ENCODE measurements at places on chromosomes 6 and 20.

DNA sequence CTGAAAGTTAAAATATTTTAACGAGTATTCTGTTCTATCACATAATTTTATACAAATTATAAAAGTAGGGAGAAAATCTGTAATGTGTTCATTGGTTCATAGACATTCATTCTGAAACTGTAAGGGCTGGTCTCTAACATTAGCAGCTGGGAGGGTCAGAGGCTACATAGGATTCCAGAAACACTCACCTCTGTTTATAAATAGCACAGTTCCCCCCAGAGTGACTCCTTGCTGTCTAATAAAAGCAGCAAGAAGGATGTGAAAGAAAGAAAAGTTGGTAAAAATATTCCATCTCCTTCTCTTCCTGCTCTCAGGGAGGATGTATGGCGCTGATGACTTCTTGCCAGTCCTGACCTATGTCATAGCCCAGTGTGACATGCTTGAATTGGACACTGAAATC is 25.3 kb upstream of the NAA20 start:
- no peak for DNase-seq

GRCh38 chr20:43958626-43959025 is 44.0 kb downstream of the TOX2 start:
- DNase-seq: no peak

GRCh38 chr6:54093326-54093948 is 17.8 kb upstream of the MLIP start:
- DNase-seq: no peak

DNA sequence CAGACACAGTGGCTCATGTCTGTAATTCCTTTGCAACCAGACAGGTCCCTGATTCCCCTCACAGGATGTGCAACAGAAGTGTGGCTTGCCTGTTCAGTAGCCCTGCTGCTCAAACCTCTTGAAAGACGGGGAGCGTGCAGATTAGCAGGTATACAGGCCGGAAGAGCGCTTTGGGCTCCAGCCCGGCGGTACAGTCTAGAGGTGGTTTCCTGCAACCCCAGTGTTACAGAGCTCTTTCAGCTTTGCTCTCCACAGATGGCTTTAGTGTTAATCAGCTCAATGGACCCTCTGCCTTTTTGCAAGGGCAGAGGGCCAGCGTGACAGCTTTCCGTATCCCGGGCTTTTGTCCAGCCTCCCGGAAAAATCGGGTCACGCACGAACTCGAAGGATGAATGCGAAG is 67.2 kb upstream of the TNFRSF21 start:
- DNase-seq: no peak

DNA sequence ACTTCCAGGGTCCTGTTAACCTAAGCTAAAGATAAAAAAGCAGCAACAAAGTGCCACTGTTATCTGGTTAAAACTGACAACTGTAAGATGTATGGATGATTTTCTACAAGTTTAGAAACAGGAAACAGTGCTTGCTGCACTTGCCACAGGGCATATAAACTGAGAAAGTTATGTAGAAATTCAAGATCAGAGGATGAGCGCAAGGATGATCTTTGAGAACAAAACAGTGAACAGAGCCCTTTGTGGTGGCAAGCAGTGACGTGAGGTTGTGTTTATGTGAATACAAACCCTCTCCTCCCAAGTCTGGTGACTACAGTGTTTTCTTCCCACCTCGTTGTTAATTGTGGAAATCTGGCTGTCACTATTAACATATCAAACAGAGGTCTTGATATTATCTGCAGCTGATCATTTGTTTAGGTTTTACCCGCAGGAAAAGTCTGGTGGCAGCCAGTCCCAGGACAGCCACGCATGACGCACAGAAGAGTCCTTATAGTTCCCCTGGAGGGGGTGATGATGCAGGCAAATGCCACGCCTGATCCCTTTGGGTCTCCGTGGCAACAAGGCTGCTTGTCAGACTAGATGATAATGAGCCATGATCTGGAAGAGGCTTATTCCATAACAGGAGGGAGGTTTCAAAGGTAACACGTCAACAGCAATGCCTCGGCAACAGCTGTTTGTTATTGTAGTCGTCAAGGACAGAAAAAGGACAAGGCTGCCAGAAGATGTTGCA is 43.1 kb upstream of the TNFAIP3 start:
- no peak for DNase-seq

GRCh38 chr20:38685853-38686473 is 38.3 kb upstream of the SLC32A1 start:
- no peak for DNase-seq

GRCh38 chr20:40727960-40728359 is 38.9 kb upstream of the MAFB start:
- no peak for DNase-seq

DNA sequence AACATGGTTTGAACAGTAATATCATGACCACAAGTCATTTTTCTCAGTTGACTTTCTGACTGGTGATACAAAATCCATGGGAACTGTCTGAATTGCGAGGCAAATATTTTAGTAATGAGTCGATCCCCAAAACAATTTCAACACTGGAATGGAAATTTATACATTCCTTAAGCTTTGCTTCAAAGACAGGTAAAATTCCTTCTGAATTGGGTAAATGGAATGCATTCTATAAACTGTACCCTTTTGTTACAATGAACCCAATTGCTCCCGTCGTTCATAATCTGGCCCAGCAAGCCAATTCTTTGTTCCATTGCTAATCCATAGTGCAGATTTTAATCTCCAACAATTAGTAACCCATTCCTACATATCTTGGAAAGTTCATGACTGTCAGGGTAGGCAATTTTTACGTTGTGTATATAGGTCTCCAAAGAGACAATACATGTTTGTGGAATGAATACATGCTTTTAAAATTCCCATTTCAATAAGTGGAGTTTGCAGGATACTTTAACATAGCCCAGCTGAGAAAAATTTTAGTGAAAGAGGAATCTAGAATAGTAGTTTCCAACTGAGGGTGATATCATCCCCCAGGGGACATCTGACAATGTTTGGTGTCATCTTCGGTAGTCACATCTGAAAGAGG is 32.7 kb downstream of the CYP24A1 start:
- DNase-seq: no peak

GRCh38 chr6:44699851-44700250 is 312.3 kb downstream of the CDC5L start:
- DNase-seq: no peak

DNA sequence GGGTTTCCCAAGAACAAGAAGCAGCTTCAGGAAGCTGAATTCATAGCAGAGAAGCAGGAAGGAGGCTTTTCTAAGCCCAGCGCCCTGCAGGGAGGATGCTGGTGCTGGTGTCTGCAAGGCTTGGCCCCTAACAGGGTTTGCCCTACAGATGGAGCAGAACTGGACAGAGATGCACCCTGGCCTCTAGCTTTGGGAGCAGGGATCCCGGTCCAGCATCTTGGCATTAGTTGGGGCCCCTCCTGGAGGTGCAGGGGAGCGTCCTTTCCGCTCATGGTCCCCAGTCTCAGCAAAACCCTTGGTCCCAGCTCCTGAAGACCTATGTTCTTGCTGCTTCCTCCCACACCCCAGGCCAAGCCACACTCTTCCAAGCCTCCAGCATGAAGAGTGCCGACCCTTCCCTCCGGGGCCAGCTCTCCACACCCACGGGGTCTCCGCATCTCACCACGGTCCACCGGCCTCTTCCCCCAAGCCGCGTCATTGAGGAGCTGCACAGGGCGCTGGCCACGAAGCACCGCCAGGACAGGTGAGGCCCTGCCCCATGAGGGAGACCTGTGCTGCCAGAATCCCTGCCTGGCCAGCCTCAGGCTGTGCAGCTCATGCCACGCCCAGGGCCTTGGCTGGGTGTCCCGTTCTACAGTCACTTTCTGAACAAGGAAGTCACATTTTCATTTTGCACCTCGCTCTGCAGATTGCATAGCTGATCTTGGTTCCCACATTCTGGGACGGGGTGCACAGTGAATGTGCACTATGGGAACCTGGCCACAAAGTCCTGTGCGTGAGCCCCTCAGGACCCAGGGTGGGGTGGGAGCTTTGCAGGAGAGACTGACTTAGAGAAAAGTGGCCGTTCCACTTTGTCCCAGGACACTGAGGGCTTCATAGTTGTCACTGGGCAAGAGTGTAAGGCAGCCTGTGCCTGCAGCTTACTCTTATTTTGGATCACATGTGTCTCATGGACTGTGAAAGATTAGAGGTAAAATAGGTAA is 160.2 kb downstream of the SYCP2 start:
- DNase-seq: no peak

GRCh38 chr20:14375416-14375985 is 38.1 kb upstream of the FLRT3 start:
- DNase-seq: no peak

DNA sequence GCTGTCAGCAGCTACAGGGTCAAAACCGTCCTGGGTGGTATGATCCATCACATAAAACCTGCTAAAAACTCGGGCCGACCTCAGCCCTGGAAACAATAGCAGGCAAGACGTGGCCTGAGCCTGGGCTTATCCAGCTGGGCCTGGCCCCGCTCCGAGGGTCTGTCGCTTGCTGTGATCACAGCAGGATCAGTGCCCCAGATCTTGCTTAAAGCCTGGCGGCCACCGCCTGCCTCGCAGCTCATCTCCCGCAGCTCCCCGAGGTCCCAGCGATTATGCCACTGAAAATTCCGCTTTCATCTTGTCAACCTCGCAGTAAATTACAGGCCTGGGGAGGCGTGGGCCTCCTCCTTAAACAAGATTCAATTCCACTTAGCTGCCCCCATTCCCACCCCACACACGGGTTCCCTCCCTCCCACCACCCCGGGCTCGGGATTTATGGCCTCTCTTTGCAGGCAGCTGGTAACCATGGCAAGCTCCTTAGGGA is 40.1 kb downstream of the CDH22 start:
- no peak for DNase-seq

DNA sequence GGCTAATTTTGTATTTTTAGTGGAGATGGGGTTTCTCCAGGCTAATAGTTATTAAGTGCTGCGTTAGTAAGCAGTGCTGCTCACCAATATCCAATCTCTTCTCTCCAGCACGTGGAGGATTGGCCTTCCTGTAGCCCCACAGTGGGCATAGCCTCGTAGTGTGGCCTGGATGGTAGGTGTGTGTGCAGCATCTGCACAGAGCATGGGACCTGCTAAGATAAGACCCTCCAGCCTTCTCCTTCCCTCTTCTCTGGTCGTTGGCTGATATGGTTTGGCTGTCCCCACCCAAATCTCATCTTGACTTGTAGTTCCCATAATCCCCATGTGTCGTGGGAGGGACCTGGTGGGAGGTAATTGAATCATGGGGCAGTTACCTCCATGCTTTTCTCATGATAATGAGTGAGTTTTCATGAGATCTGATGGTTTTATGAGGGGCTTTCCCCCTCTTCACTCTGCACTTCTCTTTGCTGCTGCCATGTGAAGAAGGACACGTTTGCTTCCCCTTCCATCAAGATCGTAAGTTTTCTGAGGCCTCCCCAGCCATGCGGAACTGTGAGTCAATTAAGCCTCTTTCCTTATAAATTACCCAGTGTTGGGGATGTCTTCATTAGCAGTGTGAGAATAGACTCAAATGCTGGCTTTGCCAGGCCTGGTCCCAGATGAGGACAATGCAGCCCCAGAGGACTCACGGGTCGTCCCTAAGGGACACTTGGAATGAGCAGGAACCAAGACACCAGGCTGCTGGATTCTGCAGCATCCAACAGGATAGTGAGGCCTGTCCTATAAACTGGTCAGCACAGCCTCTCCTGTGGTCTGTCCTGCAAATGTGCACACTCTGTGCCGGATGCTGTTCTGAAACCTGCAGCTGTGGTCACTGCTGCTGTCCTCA is 63.4 kb upstream of the AFDN start:
- DNase-seq: no peak

- no peak for DNase-seq
Observed at GRCh38 chr6:79536585-79536953, 661 bp downstream of the LCA5 start.

DNA sequence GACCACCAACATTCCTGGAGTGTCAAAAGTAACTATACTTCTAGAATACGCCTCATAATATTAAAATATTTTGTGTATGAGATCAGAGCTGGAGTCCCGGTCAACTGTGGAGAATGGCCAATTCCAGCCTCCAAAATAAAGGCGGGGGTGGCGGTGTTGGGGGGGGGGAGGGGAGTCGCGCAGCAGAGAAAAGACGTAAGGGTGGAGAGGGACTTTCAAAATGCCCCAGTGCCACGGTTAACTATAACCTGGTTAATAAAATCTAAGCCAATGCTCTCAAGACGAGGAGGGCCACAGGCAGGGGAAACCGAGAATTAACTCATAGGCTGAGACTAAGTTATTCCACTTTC is 1.3 kb downstream of the NUP153 start:
- DNase-seq: peak; percentile 37

GRCh38 chr20:36352843-36353553 is 46.9 kb downstream of the DLGAP4 start:
- no peak for DNase-seq

All from DMS 273 treated with DMSO at 0.1 percent for 48 hours (cell line).